ENCODE measurements at places on chromosomes 12 and 14.

GRCh38 chr14:68886109-68886434, 93.0 kb downstream of the ACTN1 start:
- DNase-seq = no peak

DNA sequence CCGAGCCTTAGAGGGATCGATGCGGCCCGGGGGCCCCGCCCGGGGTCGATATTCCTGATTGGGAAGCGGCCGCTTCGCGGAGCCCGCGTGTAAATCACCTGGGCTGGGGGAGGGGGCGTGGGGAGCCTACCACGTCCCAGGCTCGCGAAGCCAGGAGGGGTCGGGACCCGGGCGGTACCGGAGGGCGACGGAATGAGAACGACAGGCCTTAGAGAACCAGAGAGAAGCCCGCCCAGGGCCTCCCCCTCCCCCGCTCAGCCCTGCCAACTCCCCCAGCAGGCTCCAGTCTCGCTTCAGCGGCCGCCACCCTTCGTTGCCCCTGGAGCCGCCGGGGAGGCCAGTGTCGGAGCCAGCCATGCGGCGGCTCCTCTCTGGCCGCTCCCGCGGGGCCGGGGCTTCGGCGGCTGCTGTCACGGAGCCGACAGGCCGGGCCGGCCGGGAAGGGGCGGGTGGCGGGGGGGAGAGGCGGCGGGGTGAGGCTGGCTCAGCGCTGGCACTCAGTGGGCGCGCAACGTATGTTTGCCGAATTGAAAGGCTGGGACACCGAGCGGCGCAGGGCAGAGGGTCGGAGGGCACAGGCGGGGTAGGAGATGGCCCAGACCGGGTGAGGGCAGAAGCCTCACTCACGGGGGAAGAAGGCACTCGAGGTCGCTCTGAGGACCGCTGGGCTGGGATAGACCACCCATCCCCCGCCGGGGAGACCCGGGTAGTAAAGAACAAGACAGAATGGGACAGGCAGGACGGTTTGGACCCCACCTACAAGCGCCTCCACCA, 1.4 kb upstream of the DNAJC22 start:
- no peak for DNase-seq

- DNase-seq = no peak
Observed at GRCh38 chr12:90245391-90245790, 536.8 kb upstream of the ATP2B1 start.

DNA sequence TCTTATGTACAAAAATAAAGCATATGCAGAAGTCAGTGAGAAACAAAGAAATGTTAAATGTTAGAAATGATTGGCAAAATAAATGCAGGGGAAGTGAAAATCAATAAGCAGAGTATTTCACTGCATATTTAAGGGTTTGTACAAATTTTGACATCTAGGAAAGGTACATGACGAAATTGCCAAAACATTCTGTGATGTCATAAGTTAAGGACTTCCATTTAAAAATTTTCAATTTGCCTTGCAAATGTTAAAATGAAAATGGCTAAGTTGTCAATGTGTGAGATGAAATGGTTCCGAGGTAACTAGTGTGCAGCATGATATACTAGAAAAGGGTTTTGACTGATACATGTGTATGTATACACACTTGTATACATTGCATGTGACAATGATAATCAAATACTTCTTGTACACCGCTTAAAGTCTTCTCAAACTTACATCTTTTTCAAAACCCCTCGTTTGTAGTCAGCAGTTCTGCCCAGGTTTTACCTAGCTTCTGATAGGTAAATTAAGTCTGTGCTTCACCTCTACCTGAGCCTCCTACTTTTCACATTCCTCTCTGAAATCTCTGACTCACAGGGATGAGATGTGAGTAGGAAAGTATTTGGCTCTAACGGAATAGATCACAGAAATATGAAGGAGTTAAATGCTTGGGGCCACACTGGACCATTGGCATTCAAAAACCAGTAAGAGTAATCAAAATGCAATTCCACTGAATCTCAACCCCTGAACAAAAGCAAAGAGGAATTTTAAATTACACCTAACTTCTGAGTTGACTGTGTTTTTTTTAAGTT, 442.4 kb upstream of the FOXG1 start:
- no peak for DNase-seq

DNA sequence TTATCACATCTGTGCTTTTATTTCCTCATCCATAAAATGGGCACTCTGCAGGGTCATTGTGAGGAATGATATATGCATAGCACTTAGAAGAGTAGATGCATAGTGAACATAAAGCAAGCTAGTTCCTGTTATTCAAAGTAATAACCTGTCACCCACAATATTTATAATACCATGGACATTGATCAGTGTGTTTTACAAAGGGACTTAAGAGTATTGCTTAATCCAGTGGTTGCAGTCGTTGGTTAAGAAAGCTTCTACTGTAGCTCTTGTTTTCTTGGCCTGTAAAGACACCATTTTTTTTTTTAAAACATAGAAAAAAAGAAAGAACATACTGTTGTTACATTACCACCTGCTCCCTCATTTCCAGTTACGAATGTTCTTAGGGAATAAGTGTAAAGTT, 13.1 kb downstream of the METAP2 start:
- DNase-seq = no peak

DNA sequence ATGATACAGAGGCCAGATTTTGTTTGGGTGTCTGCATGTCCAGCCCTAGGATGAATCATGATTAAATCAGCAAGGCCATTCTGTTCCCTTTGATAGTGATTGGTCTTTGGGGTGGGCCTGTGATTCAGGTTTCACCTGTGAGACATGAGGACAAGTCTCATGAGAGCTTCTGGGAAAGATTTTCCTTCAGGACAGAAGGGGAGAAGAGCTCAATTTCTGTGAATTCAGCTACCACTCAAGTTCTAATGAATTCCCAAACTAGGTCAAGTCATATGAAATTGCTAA, 73.4 kb downstream of the ZNF664 start:
- DNase-seq = no peak

- DNase-seq = no peak
Observed at GRCh38 chr14:71725922-71726579, 206.2 kb upstream of the RGS6 start.

DNA sequence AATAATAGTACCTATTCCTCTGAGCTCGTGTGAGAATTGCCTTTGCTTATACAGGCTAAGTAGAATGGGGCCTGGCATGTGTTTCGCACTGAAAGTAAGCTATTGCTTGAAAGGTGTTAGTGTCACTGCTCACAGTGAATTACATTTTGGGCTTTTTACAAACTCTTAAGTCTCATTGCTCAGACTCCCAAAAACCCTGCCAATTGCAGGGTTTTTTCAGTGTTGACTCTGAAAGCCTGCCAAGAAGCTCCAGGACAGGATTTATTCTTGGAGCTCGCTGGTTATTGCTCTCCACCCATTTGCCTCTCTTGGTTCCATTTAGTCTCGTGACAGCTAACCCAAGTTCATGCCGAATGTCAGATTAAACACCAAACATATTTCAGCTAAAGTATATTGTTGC, 39.8 kb downstream of the NOPCHAP1 start:
- DNase-seq = peak; percentile 56

DNA sequence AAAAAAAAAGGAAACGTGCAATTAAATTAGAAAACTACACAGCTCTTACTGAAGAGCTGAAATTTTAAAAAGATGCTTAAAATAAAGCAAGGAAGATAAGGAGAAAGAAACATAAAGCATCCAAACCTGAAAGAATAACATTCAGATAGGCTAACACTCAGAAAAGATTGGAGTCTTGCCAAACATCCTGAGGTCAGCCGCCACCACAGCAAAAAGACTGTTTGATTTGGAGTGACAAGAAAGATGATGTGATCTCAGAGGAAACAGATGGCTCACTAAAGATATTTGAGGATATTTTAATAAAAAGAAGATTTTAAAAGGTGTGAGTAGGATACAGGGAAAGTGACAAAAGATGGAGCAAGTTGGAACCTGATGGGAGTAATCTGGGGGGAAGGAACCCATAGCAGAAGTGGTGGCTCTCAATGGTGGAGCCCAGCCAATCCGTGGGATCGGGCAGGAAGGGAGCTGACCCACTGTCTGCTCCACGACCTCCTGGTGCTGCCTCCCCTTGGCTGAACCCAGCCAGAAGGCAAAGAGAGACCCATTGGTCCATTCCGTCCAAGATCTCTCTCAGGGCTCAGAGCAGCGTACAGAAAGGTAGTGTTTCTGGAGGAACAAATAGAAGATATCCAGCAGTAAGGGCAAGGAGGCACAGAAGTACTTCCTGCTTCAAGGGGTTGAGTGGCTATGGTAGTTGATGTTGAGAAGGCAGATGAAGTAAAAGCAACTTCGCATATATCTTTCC, 469.6 kb downstream of the RGS6 start:
- DNase-seq = no peak

DNA sequence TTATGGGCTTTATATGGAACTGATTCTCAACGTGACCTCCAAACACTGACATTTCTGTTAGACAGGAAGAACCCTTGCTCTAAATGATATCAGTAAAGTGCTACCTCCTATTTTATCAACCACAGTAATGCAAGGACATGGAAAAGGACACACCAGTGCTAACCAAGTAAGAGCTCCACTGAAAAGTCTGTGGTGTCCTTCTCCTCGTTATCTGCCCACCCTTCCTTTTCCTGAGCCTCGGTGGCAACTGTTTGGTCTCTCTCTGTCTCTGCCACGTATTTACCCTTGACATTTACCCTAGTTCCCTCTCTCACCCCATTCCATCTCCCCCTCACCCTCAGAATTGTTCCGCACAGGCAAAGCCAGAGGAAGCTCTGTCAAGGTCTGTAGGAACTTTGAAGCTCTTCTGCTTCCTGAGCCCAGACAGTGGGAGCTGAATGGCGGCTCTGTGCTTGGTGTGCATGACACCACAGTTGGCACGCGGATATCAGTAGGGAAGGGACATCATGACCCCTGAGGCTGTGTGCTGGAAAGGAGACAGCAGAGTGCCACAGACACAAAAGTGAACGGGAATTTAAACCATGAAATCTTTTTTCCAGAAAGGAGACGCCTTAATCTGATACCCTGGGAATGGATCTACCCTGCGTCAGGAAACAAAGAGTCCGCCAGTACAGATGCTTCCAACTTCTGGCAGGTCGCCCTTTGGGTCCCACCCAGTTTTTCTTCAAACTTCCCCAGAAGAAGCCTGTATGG, 50.8 kb downstream of the NTN4 start:
- DNase-seq = no peak

- no peak for DNase-seq
Observed at GRCh38 chr12:89389755-89390661, 37.7 kb upstream of the DUSP6 start.

DNA sequence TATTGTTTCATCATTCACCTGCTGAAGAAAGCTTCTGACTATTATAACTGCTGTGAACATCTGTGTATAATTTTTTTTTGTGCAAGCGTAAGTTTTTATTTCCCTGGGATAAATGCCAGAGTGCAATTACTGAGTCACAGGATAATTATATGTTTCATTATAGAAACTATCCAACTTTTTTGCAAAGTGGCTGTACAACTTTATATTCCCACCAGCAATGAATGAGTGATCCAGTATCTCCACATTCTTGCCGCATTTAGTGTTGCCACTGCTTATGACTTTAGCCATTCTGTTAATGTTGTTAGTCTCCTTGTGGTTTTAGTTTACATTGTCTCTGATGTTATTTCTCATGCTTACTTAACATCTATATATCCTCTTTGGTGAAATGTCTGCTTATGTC, 88.1 kb upstream of the CCDC175 start:
- DNase-seq = no peak

DNA sequence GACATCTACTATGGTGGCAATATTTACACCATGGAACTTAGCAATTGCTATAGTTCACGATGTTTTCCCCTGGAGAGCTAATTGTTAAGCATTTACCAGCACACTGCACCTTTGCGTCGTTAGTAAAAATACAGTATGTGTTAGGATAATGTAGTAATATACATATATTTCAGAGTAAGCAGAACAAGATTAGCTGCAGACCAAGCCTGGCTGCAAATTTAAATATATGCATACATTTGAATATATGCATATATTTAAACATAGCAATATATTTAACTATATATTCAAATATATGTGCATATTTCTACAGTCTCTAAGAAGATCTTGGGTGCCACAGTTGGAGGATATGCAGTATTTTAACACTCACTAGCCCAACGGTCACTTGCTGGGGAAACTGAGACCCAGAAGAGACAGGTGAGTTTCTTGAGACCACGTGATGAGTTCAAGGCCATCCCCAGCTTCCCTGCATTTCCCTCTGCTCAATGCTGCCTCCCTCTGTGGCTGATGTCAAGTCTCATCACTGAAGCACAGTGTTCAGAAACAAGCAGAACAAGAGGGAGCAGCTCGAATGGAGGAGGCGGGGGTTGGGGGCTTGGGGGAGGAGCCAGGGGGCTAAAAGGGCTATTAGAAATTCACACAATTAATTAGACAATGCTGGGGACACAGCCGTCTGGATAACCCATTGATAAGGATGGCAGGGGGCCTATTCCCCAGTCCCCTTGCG, 708.0 kb downstream of the MED13L start:
- DNase-seq = no peak

DNA sequence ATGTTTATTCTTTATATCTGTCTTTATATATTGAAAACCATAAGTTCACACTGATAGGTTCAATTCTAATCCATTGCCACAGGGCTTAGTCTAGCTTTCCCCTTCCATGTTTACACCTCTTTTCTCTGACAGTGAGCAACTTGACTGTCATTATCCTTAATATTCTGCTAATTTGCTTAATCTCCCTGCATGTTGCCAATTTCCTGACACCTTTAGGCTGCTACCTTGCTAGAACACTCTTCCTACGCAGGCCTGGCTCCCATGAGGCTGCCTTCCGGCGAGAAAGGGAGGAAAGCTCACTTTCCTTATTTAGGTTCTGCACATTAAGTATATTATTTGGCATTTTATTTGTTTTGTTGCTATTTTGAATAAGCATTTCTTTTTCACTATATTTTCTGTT, 12.8 kb upstream of the FRS2 start:
- DNase-seq = no peak

GRCh38 chr14:56422221-56422620, 157.4 kb upstream of the TMEM260 start:
- no peak for DNase-seq

DNA sequence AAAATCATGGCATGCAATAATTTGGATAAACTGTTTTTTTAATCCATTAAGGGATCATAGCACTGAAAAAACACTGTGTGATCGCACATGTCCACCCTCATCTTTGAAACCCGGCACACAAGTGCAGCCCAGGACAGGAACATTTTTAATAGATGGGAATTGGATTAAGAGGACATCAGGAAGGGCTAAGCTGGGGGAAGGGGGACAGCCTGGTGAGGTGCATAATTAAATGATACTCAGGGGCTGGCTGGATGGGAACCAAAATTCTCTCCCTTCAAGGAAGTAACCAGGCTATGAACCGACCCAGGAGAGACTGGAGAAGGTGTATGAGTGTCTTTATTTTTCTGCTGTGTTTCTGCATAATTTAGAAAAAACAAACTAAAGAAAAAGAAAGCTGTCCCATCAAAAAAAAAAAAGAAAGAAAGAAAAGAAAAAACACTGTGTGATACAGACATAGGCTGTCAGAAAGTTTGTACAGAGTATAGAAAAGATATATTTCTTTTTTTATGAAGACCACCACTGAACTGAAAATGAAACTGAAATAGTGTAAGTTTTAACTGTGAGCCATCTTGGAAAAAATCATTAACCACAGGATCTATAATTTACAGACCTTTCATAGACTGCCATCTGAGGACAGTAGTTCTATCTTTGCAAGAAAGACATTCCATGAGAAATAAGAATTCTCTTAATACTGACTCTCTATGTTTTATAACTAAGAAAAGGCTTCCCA, 75.1 kb upstream of the SLC38A4 start:
- no peak for DNase-seq
